Nasal cavity respiratory epithelium epithelial cell of viscerocranial mucosa (primary cell): ENCODE measurements at places on chromosomes 2 and 18. TPM values are rescaled to one million over a fixed set of nuclear protein-coding genes. Genes with fewer than 3 reads are reported as not detected.

The FEV gene
- total RNA-seq = not detected in 2 replicates

The EPG5 gene
- total RNA-seq = 16.7 and 32.5 TPM in 2 replicates

The ASB18 gene
- total RNA-seq = not detected in 2 replicates

The NEU2 gene
- total RNA-seq = not detected in 2 replicates

The TUBA3E gene
- total RNA-seq = not detected in 2 replicates

The TBC1D8 gene
- total RNA-seq = 14.7 and 32.7 TPM in 2 replicates

The ZRANB3 gene
- total RNA-seq = 5.5 and 6.8 TPM in 2 replicates

The EPB41L3 gene
- total RNA-seq = 0.68 and 2.1 TPM in 2 replicates

The NBEAL1 gene
- 36.6 and 60.0 TPM in 2 replicates for total RNA-seq

The ATOH8 gene
- total RNA-seq = 0.07 TPM in 1 of 2 replicates, not detected in the other

The HDLBP gene
- total RNA-seq = 1,081 and 1,093 TPM in 2 replicates

The TXNL4A gene
- total RNA-seq = 34.9 and 39.7 TPM in 2 replicates

The KRCC1 gene
- 13.0 and 26.5 TPM in 2 replicates for total RNA-seq

The STARD6 gene
- total RNA-seq = 0.34 TPM in 1 of 2 replicates, not detected in the other

The LDLRAD4 gene
- total RNA-seq = 0.85 TPM in 1 of 2 replicates, not detected in the other

The UGT1A5 gene
- total RNA-seq = 2.3 TPM in 1 of 2 replicates, not detected in the other

The C2orf80 gene
- not detected in 2 replicates for total RNA-seq

The ATIC gene
- 41.0 and 80.3 TPM in 2 replicates for total RNA-seq

The UXS1 gene
- total RNA-seq = 59.5 and 87.7 TPM in 2 replicates

The BMP10 gene
- total RNA-seq = not detected in 2 replicates

The SCN7A gene
- total RNA-seq = under 0.01 TPM in 1 of 2 replicates, not detected in the other
